ENCODE measurements at places on chromosomes 6 and 20.
A peak's percentile ranks its signal among the peaks of the same experiment; 100 is the strongest.

DNA sequence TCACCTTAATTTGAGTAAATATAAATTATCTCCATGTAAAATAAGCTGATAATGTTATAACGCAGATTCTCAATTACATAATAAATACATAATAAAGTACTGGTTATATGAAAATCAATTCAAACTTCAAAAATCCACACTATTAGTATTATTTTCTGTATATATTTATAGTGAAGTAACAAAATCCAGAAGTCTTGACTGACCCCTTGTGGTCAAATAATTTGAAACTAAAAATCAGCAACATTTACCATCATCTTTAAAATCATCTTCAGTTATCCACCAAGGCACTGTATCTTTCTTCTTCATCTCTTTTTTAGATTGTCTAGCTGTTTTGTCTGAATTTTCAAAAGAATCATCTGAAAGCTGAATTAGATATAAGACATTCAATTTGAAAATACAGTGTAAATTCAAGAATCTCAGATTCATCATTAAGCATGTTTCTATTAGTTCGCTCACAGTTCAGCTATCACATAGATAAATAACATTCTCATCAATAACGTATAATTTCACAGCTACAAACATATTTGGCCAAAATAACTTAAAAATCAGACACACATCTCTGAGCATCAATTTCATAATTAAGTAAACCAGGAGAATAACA, 6.5 kb downstream of the CEP162 start:
- DNase-seq, result peak; percentile 7

DNA sequence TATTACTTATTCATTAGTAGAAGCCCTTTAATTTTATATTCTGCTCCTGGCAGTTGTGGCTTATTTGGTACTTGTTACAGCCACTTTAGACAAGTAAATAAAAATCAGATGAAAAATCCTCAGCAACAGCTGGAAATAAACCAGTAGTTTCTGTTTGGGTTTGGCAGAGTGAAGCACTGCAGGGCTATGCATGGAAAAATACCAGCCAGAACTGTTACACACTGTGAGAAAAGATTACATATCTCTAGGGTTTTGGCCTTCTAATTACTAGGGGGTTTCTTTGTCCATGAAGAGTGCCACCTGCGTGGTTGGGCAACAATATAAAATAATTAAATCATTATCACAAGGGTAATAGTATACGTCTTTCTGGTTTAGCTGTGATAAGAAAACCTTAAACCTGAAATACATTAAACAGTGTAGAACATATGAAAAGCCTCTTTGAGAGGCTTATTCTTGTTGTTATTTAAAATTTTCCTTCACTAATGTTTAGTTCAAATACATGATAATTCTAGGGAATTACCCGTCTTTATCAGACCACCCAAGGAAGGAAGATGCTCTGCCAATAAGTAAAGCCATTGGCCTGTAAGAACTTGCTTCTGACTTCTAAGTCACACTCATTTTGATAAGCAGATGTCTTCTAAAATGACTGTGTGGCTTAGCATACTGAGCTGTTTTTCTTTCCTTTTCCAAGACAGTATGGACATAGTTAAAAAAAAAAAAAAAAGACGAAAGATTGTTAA, 320.0 kb upstream of the FLRT3 start:
- DNase-seq, result no peak

DNA sequence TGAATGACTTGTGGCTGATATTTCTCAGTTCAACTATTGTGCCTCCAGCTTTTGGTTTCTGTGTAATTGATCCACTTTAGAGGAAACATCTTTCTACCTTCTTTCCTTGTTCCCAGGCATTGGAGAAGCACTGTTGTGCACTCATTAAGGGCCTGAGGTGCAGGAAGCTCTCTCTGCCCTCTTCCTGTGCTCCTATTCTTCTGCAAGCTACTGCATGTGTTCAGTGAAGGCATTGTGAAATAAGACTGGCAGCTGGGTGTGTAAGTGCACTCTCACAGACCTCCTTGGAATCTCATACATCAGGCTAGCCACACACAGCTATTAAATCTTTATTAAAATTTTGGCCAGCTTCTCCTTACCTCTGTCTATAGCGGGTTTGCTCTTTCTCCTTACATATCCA, 177.8 kb downstream of the OGFRL1 start:
- DNase-seq, result no peak

DNA sequence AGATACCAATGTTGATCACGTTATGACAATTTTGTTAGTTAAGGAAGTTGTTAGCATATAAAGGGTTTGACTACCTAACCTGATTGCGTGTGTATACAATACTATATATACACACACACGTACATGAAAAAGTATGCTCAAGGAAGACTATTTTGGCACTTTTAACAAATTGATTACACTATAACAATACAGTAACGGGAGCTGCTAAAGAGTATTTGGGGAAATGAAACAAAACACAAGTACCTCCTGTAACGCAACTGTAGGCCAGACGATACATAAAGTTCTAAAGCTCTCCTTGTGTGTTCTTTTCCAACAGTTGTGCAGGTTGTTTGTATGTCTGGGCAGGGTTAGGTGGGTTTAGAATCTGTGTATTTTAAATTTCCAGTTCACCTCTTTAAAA, 98.7 kb downstream of the PLEKHG1 start:
- DNase-seq, result no peak

- no peak for DNase-seq
Observed at GRCh38 chr6:106981926-106982325, 7.4 kb upstream of the CD24 start.

GRCh38 chr6:81326881-81327561, 425.5 kb downstream of the TENT5A start:
- no peak for DNase-seq

DNA sequence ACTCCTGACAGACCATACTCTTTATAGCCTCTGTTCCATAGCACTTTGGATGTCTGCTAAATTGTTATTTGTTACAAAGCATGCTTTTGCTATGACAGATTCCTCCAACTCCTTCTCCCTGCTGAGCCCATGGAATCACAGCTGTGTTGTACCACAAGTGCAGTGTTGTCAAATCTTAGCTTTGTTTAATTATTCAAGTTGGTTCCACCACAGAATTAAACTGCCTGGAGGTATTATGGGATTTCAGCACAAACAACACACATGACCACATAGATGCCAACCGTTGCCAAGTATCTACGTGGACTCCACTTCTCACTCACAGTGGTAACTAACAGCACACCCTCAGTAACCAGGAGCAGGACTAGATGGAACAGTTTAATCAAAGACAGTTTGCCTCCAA, 32.7 kb upstream of the MARCKS start:
- no peak for DNase-seq

DNA sequence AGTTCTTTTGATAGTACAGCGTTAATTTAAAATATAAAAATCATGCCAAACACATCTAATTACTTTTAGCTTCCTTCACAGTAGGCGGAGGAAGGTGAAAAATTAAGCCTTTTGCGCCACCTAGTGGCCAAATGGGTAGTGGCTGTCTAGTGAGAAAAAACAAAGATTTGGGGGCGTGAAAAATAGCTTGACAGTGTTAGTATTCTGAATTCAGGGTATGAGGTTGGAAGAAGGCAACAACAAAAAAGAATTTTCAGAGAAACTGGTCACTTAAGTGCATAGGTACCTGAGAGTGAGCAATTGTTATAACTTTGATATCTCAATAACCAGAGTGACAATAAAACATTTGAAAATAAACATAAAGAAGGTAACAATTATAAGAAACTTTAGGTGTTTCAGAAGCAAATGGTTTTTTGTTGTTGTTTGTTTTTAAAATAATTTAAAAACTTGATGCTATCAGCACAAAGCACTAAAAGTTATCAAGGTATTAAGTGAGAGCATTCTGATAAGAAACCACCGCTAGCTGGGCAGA, 14.3 kb downstream of the PSMB9 start:
- peak; percentile 38 for DNase-seq

All from RCC 7860 (cell line).